ENCODE measurements at places on chromosomes 4 and X.

- DNase-seq = no peak
Measured at GRCh38 chr4:162015090-162015489, 148.7 kb downstream of the FSTL5 start.

DNA sequence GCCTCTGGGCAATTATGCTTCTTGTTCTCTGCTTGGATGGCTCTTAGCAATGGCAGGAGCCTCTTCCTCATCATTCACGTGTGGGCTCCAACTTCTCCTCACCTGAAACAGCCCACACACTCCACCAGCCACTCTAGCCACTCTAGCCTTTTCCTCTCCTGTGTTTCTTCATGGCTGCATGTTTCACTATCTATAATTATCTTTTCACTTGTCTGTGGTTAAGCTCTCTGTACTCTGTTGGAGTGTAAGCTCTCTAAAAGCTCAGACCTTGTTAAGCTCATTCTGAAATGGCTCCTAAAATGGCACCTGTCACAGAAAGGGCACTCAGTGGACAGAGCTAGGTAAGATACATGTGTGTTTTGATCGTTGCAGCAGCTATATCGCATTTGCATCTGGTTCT is 80.0 kb downstream of the SH3KBP1 start:
- no peak for DNase-seq

DNA sequence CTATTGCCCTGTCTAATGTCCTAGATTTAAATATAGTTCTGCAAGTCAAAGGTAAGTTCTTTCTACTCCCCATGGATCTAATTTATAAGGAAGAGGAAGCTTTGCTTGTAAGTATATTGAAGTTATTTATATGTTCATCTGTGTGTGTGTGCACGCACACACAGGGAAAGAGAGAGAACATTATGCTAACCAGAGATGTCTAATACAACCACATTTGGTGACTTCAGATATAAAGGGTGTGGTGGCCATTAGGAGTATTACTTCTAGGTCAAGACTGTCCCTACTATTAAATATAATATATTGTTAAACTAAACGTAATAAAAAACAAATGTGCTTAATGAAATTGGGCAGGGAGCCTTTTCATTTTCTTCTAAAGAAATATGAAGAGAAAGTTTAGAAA is 4.1 kb downstream of the DCK start:
- DNase-seq = no peak

DNA sequence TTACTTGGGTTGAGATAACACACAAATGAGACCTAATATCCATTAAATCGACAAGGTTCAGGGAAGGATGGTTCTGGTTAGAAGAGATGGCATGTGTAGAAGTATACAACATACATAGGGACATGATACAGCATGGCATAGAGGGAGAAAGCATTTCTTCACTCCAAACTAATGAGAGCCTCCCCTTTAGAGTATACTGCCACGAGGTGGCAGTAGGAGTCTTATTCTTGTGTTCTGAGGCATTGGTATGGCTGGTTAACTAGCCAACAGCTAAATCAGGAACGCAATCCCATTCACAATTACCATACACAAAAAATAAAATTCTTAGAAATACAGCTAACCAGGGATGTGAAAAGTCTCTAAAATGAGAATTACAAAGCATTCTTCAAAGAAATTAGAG is 29.1 kb upstream of the TRO start:
- DNase-seq = peak; percentile 23

DNA sequence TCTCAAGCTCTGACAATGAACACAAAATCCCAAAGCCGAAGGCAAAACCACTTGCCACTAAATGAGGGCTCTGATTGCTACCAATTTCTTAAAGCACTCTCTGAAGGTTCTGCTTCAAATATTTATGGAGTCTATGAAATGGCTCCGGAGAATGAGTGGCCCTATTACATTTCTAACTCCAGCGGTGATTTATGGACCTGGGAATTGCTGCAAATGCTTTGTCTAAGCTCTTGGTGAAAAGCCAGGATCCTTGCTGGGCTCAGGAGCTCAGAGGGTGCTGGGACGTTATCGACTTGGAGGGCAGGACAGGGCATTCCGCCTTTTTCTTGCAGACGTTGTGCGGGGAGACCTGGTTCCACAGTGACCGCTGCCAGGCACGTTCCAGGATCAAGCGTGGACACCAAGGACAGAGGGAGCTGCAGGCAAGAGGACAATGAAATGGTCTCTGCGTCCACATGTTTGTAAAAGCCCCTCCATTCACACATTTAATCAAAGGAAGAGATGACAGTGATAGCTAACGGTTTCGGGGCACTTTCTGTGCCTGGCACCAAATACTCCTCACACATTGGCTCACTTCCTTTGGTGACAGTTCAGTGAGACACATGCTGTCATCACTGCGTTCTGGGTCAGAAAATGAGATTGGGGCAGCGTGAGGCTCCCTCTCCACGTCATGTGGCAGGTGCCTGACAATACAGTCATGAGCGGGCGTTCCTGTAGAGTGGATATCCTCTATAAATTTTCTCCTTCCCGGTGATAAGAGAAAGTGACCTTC is 58.8 kb downstream of the C4orf50 start:
- no peak for DNase-seq

GRCh38 chr4:128286474-128287058 is 1.0 kb downstream of the PGRMC2 start:
- DNase-seq = peak; percentile 22

- DNase-seq = no peak
Measured at GRCh38 chrX:107448998-107449835, at the start of gene FRMPD3. FRMPD3 (plus strand) TSS chrX:107449652; CDS start chrX:107526589, 76,937 bp downstream.

- DNase-seq = no peak
Measured at GRCh38 chr4:185020863-185021761, 2.8 kb downstream of the HELT start.

DNA sequence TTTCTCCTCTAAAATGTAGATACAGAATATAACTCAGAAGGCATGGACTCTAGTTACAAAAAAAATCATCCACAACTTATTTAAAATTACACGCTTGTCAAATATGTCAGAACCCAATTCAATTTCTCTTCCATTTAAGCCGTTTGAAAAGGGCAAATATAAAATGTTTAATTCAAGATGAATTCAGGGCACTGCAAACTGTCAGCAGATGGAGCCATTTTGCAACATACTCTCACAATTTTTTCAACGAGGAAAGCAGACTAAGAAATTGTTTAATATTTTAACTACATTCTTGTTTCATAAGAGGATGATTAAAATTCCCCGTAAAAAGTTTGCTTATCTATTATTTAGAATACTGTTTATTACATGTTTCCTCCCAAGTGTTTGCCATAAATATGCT is 321.3 kb upstream of the CPXCR1 start:
- DNase-seq = no peak

- no peak for DNase-seq
Measured at GRCh38 chrX:149036086-149036485, 469.0 kb downstream of the IDS start.

DNA sequence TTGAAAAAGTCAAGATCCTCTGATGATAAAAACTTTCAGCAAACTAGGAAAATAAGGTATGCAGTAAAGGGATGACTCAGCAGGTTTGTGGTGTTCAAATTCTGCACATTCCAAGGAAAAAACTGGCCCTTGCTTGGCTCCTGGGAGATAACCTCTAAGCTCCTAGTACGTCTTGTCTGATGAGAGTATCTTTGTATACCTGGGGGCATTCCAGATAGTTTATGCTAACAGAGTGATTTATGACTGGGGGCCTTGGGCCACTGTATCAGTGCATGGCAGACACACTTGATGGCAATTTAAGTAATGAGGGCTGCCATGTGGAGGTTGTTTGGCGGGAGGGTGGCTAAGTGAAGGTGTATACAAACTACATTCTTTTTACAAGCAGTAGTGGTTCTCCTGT is 56.9 kb downstream of the NSG1 start:
- DNase-seq = no peak

DNA sequence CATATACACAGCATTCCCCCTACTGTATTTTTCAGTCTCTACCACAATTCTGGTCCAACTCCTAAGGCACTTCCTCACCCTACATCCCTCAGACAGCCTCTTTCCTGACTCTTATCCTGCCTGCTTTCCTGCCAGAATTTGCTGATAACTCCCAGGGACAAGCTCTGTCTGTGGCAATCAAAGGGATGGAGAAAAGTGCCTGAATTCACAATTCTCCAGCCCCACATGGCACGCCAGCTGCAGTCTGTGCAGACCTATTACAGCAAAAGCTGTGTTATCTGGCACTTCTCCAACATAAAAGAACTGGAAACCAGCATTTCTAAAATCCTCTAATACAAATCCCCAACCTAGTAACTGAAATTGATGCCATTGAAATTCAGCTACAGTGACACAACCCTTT is 404.8 kb downstream of the KLHL13 start:
- DNase-seq = no peak

DNA sequence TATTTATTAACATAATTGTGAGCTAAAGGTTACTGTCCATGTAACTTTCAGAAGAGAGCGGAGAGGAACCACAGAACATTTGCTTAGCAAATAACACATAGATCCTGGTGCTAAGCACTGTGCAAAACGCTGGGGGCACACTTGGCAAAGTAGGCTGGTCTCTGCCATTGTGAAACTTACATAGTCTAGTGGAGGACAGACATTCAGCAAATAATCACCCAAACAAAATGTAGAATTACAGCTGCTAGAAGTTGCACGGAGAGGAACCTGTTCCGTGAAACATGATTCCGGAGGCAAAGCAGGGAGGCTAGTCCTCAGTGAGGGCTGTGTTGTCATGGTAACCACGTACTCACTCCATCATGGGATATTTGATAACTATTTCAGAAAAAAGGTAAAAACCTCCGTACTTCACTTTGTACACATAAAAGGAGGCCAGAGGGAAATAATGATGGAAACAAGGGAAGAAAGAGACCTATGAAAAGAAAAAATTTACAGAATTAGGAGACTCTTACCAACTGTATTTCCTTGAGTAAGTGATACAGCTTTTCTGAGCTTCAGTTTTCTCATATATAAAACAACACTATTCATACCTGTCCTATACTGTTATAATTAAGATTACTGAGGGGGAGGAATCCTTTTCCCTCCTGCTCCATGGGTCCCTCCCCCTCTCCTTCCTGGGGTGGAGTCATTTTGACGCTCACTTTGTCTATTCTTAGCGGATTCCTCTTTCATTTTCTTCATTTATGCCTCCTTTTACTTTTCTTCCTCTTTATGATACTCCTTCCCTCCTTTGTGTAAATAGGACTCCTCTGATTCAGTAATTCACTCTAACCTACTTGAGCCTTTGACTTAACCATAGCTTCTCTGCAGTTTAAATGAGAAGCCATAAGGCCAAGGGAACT is 825 bp upstream of the RASGEF1B start:
- DNase-seq = no peak

DNA sequence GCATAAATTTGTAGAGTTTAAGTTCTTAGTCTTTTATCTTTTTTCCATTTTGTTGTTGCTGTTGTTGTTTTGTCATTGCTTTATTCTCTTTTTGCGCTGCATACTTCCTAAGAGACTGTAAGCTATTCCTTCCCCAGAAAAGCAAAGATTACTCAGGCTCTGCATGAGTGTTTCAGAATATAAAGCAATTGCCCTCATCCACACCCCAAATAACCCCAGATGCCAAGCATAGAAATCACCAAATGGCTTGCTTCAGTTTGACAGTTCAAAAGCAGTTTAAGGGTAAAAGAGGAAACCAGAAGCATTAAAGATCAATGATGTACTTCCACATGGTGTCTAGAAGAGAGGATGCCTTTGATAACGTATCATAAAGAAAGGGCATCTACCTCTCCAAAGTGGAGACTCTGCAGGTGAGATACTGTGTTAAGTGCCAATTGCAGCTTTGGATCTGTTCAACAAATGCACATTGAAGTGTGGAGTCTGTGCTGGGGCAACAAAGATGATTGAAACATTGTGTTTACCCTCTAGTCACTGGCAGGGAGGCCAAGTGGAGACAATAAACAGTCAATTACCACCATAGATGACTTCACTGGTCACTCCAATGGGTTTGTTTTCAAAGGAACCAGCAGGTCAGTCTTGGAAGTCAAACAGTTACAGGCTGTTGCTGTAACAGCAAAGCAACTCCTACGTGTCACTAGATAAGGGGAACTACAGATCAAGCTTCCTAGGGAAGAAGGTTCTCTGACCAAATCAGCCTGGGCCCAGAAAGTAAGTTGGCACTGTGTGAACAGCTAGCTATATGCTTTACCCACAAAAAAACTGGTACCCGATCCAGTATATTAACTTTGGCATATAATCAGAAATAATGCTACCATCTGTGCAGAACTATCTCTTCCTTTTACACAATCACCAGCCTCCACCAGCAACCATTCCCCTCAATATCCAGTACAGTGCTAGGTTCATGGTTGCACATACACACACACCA is 40.6 kb upstream of the IL21 start:
- DNase-seq = no peak

DNA sequence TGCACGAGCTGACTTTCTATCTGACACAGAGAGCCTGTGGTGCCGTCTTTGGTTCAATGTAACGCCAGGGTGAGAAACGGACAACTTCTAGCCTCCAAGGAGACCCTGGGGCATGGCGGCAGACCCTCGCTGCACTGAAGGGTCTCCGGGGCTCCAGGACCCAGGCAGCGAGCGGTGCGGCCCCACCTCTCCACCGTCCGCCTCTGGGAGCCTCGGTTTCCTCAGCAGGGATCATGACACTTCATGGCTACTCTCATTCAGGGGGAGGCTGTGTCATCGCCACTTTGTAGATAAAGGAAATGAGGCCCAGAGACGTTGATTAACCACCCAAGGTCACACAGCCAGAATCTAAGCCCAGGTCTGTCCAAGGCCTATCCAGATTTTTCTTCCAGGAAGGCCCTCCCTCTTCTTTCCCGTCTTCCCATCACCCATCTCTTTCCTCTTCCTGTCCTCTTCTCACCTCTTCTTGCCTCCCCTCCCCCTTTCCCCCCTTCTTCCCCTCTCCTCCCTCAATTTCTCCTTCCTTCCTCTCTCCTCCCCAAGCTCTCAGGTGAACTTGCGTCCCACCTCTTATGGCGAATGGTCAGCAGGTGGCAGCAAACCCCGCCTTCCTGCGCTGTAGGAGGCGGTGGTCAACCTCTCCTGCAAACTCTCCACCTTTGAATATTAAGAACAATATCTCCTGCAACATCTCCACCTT is 69.3 kb upstream of the HMX1 start:
- no peak for DNase-seq

DNA sequence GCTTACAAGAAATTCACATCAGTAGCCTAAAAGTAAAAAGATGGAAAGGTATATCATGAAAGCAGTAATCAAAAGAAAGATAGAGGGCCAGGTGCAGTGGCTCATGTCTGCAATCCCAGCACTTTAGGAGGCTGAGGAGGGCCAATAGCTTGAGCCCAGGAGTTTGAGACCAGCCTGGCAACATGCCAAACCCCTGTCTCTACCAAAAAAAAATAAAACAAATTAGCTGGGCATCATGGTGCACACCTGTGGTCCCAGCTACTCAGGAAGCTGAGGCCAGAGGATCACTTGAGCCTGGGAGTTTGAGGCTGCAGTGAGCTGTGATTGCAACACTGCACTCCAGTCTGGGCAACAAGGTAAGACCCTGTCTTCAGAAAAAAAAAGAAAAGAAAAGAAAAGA is 55.5 kb downstream of the GSPT2 start:
- no peak for DNase-seq

GRCh38 chrX:137651647-137652046 is 85.7 kb downstream of the ZIC3 start:
- no peak for DNase-seq

All from HCT116 (cell line).